ENCODE measurements at places on chromosomes 4 and X.
A peak's percentile ranks its signal among the peaks of the same experiment; 100 is the strongest.

DNA sequence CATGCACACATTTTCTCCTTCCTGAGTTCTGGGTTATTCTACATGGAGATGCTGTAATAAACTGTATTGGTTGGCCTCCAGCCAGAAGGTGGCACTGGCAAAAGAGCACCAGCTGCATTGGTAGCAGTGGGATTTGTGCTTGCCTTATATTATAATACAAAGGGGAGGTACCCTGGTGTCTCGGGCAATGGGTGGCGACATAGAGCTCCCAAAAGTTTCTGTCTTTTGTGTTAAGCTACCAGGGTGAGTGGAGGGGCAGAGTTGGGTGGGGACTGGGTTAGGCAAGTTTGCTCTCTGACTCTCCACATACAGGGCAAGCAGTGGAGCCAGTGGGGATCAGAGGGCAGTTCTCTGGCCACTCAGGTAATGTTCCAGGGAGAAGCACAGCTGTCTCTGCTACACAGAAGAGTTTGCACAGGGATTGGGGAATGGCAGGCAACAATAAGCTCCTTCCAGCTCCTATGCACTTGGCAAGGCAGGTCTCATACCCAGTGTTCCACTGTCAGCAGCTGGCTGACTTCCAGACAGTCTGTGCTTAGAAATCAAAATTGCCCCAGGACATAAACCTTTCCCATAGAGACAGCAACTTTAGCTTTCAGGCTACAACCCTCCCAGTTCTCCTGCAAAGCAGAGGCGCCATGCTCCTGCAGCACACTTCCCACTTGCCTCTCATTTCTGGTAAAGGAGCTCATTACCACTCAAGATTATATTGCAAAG, 463.9 kb upstream of the PCDH7 start:
- DNase-seq: no peak

GRCh38 chr4:88297212-88297516, 12.8 kb upstream of the PPM1K start:
- no peak for DNase-seq

DNA sequence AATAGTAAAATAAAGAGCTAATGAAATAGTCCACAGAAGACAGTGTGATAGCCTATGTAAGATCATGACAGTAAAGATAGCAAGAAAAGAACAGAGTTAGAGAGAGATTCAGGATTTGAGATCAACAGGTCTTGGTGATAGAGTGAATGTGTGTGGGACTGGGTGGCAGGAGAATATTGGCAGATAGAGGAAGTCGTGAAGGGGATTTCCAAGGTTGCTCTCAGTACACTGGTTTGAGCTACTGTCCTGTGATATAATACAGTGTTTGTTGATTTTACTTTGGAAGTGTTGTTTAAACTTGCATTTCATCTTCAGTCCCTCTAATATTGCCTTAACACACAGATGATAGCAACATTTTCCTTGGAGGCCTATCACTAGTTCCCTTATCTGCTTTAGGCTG, 44.1 kb downstream of the DTHD1 start:
- no peak for DNase-seq

DNA sequence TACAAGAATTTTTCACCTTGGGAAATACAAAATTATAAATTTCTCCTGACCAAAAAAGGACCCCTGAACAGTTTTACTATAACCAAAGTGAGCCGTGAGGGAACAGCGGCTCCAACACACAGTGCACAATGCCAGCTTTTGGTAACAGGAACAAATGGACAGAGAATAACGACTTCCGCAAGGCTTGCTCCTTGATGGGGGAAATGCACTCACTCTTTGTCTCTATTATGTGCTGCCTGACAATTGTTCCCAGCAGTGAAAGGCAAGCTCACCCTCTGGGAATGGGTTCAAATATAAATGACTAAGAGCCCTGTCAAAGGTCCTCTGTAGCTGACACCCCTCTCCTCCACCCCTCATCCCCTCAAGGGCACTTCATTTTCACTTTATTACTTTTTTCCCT, 325.8 kb upstream of the GALNT7 start:
- DNase-seq: no peak

DNA sequence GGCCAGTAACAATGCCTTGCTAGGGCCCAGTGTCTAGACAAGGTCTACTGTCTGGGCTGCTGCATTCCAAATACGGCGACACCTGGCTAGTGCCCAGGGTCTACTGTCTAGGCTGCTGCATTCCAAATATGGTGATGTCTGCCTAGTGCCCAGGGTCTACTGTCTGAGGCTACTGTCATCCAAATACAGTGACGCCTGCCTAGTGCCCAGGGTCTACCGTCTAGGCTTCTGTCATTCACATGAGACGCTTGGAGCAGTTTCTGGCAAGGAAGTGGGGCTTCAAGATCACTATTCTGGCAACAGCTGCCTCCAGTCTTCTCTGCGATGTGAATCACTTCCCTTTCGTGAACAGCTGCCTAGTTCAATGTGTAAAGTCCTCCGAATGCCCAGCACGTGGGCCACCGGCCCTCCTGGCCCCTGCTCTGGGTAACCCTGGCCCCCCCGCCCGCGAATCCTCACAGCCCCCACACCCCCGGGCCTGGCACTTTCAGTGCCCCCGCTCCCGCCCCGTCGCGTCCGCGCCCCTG, 12.7 kb downstream of the ACOX3 start:
- DNase-seq: no peak

DNA sequence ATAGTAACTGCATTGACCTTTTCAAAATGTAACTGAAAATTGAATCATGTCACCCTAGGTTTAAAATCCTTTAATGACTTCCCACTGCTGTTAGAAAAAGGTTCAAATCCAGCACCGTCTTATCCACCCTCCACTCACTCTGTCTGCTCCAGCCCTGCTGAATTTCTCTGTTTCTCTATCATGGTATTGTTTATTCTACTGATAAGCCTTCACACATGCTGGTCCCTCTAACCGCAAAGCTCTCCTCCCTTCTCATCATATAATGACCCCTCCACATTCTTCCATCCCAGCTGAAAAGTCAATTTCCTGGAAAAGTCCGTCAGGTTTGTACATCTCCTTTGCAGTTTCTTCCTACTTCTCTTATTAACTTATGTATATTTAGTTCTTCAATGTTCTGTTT, 389.2 kb upstream of the F9 start:
- no peak for DNase-seq

- DNase-seq: no peak
Measured at GRCh38 chr4:139828966-139829664, 163.5 kb downstream of the MGST2 start.

DNA sequence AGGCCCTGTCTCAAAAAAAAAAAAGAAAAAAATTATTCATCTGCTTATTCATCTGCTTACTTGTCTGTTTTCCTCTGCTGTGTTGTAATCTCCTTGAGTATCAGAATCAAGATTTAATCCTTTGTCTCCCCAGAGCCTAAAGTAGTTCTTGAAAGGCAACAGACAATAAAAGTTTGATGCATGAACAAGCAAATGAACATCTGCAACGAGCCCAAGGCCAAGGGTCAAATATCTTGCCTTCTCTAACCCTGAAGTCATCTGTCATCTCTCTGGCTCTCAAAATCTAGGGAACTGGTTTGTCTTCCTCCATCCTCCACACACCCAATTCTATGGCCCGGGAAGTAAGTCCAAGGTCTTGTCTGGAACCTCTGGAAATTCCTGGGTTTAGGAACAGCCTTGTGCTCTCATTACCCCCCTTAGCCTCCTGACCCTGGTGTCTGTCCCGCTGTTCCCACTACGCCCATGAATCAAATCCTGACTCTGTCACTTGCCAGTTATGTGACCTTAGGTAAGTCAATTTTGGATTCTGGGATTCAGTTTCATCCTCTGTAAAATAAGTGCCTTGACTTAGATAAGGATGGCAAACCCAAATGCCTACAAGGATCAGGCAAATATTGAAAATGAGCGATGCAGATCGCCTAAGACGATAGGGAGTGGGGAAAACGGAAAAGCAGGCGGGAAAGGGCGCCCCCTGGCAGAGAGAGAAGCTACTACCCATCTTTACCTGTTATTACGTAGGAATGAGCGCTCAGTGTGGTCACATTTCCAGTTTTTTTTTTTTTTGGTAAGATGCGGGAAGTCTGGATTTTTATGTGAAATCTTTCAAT, 102.7 kb upstream of the DHX15 start:
- DNase-seq: no peak

DNA sequence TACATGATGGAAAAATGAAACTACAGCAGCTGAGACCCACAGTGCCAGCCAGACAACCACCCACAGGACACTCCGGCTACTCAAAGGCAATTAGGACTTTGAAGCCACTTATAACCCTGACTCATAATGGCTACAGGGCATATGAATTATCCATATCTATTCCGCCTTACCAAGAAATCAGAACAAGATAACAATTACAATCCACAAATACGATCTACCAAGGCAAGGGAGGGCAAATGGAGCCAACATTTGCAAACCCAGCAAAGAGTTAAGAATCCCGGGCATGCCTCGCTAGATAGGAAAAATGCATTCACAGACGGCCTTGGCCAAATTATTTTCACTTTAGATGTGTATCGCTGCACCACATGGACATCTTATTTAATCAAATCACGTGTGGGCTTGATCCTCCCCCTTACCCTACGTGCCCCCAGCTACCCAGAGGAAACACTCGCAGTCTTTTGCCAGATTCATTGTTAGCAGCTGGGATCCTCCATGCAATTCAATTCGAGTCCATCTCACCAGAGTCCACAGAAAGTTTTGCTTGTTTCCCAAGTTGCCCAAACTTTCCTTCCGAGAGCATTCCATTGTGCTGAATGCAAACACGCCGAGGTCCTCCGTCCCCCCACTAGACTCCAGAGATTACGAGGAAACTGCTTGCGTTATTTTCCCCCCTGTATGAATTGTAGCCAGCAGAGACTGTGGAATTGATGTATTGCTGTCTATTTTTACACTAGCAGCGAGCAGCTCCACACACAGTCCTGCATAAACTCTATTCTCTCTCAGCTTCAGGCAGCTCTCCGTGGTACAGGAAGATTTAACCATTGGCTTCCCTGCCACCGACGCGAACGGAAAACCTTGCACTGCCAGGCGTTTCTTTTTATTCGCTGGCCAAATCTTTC, 1.2 kb downstream of the PPARGC1A start:
- no peak for DNase-seq

DNA sequence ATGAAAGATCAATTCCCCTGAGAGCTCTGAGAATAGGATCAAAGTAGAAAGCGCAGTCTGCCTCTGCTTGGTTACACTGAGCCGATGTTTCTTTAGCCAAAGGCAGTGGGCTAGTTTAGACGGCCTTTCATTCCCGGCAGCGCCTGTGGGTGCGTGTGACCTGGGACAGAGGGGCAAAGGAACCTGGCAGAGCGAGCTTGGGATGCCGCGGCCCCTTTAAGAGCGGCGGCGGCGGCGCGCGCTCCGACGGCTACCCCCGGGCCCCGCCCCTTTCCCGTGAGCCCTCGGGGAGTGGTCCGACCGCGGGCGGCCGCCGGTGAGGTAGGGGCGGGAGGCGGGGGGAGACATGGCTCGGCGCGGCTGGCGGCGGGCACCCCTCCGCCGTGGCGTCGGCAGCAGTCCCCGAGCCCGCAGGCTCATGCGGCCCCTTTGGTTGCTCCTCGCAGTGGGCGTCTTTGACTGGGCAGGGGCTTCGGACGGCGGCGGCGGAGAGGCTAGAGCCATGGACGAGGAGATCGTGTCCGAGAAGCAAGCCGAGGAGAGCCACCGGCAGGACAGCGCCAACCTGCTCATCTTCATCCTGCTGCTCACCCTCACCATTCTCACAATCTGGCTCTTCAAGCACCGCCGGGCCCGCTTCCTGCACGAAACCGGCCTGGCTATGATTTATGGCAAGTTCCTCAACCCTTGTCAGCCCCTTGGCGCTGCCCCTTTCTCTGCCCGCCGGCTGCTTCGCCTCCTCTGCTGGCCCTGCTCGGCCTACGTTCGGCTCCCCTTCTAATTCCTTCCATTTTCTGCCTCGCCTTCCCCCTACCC, at the start of gene SLC9A6:
Gene SLC9A6, plus strand, starts transcription at position 279 of the 816 bp plus-strand sequence. Its CDS starts 224 bp downstream, at position 503.
- no peak for DNase-seq

DNA sequence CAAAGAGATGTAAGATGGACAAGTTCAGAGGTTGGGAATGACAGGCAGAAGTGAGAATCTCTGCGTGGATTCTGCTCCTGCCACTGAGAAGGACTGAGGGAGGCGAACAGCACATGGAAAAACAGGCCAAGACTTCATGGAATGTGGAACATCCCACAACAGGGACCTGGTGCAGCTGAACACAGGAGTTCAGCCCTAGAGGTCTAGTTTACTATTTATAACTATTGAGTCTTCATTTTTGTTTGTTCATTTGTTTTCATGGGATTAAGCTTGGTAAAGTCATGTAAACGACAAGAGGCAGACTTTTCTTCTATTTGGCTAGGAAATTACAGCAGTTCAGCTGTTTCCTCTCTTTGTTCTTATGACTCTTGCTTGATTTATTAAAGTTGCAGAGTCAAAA, 234.5 kb downstream of the MAML3 start:
- DNase-seq: peak; percentile 49

- DNase-seq: peak; percentile 73
Measured at GRCh38 chr4:124203613-124204238, 508.8 kb downstream of the ANKRD50 start.

- no peak for DNase-seq
Measured at GRCh38 chr4:2788532-2789103, 4.3 kb upstream of the SH3BP2 start.

- DNase-seq: no peak
Measured at GRCh38 chrX:141619336-141619735, 29.8 kb downstream of the SPANXA2 start.

- no peak for DNase-seq
Measured at GRCh38 chrX:43677993-43678392, 21.9 kb downstream of the MAOA start.

DNA sequence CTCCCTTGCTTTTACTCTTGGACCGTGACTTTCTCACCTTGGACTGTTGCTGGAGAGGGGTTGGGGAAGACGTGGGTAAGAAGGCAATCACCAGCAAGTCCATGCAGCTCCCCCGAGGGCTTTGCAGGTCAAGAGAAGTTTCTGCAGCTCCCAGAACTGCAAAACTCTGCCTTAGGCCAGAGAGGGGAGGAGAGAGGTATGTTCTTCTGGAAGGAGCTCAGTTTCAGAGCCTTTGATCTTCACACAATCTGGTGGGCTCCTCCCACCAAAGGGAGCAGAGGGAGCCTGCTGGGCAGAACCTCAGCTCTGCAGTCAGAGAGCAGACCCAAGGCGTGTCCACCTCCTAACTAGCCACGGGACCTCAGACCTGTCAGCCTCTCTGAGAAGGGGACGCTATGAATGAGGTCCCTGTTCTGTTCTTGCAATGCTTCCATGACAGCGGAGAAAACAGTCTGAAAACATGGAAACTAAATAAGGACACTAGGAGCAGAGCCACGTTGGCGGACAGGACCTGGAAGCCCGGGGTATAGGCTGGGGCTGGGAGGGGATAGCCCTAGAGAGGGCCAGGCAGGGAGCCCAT, 92.8 kb downstream of the EVC2 start:
- DNase-seq: no peak

DNA sequence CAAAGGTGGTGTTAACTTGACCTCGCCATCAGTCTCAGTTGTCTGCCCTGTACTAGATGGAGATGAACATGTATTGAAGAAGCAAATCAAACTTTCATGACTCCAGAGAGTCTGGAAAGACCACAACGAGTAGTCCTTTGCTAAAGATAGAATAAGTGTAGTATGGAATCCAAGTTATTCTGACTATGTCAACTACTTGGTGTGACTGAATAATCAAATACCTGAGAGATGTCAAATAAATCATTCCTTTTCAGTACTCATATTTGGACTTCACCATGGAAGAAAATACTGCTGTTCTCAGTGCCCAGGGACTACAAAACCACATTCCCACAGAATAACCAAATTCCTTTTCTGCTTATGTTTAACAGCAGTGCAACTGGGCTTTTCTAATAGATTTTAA, 161.2 kb upstream of the SPRY1 start:
- peak; percentile 40 for DNase-seq
